ENCODE measurements at places on chromosomes 2 and 18.

GRCh38 chr2:26922405-26923188 is 47.8 kb upstream of the MAPRE3 start:
- no peak for DNase-seq

DNA sequence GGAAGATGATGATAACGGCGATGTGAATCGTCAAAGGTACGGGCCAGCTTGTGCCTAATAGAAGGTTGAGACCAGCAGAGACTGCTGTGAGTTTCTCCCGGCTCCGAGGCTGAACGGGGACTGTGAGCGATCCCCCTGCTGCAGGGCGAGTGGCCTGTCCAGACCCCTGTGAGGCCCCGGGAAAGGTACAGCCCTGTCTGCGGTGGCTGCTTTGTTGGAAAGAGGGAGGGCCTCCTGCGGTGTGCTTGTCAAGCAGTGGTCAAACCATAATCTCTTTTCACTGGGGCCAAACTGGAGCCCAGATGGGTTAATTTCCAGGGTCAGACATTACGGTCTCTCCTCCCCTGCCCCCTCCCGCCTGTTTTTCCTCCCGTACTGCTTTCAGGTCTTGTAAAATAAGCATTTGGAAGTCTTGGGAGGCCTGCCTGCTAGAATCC is 3.0 kb downstream of the FZD7 start:
- DNase-seq: no peak

GRCh38 chr2:179226961-179227259 is 37.7 kb downstream of the SESTD1 start:
- no peak for DNase-seq

- no peak for DNase-seq
Measured at GRCh38 chr2:101272045-101272784, 19.5 kb downstream of the CNOT11 start.

- DNase-seq: no peak
Measured at GRCh38 chr2:20578895-20579825, 71.7 kb downstream of the HS1BP3 start.

DNA sequence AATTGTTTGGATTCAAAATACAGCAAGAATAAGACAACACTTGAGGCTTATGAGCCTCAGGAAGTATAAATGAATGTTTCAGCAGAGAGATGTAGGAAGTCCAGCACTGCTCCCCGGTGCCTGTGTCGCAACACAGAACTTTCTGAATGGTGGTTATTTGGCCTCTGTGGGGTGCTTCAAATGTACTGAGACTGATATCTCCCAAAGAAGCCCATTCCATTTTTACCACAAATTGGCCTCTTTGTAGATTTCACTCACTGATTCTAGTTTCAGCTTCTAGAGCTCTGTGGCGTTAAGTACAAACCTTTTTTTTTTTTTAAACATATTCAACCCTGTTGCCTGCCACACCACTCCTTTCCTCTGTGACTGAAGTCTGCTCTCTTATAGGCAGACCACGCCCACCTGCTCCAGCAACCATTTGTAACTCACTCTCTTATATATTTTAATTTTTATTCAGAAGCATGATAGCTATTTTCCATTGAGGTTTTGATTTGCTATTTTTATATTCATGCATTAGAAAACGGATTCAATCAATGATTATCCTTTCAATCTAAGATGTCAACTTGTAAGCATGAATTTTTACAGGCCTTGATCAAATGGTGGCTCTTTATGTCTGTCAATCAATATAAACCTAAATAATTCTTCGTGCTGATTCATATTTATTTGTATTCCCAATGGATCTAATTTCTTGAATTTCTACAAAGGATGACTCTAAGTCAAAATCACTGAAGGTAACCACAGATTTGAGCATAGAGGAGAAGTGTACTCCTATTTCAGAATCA is 277.1 kb upstream of the CCDC68 start:
- DNase-seq: peak; percentile 21

- no peak for DNase-seq
Measured at GRCh38 chr18:58777471-58777870, 87.2 kb upstream of the ZNF532 start.

GRCh38 chr2:63589148-63589958 is 590 bp downstream of the MDH1 start:
- DNase-seq: no peak

GRCh38 chr2:58762176-58762781 is 521.2 kb upstream of the FANCL start:
- no peak for DNase-seq

GRCh38 chr18:69774831-69775230 is 172.8 kb downstream of the CD226 start:
- no peak for DNase-seq

DNA sequence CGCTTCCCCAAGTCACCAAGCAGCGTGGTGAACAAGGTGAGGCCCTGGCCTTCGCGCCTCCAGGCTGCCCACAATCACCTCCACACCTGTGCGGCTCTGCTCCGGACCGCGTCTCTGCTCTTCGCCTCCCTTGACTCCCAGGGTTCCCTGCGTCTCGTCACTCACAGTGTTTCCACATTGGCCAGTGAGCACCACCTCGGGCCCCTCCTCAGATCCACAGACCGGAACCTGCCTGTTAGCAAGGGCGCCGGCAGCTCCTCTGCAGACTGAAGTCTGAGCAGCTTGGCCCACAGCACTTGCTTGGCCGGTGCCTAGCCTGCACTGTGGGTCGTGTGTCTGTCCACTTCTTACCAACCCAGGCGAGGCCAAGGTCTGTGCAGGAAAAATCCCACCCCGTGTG is 155.3 kb upstream of the ALKAL2 start:
- DNase-seq: no peak

- DNase-seq: peak; percentile 11
Measured at GRCh38 chr2:240598311-240598911, 11.9 kb downstream of the CAPN10 start.

- no peak for DNase-seq
Measured at GRCh38 chr2:8137801-8138200, 544.1 kb upstream of the ID2 start.

DNA sequence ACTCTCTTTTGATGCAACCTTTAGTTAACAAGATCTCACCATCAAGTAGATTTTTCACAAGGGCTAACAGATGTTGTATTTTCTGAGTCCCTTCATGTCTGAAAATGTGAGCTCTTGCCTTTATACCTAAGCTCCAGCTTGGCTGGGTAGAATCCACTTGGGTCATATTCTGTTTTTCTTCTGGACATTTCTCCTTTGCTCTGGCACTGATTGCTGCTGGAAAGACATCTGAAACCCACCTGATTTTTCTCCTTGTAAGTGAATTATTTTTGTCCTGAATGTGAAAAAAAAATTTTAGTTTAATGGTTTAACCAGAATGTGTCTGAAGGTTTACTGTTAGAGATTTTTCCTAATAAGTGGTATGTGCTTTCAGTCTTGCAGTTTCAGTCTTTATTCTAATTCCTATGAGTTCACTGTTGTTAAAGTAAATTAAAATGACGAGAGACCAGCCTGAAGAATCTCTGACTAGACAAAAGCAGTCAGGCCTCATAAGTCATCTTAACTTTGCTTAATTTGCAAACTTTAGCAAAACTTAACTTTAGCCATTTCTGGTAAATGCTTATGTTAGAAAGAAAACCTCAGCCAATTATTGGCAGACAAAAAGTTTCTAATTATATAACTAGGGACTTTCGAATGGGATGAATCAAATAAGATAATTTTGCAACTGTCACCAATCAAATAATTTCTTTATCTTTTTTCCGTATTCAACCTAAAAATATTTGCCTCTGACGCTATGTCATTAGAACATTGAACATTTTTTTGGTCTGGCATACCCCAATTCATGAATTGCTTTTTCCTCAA is 70.8 kb downstream of the ACAA2 start:
- no peak for DNase-seq

DNA sequence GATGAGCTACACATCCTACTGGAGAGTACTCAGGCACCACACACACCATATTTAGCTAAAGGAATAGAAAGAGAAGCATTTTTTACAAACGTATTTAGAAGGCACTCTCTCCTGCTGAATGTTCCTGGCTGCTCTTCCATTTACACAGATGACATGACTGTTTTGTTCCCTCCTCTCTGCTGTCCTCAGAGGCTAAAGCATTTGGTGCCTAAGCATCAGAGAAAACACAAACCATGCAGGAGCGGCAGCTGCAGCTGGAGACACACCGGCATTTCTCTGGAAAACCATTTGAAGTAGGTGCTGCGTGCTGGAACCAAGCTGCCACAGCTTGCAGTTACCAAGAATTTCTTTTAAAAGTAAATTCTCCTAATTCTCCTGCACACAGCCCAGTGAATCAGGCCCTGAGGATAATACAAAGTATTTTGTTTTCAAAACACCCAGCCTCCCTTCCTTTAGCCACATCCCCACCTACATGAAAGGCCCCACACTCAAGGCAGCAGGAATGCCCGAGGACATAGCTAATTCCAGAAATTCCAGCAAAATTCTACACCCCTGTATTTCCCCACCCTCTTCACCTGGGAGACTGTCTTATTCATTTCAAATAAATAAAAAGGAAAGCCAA is 488.9 kb upstream of the SOX11 start:
- no peak for DNase-seq

GRCh38 chr2:38268691-38269327 is 108.3 kb downstream of the ATL2 start:
- no peak for DNase-seq

GRCh38 chr2:28558158-28558820 is 62.4 kb downstream of the PLB1 start:
- DNase-seq: no peak

DNA sequence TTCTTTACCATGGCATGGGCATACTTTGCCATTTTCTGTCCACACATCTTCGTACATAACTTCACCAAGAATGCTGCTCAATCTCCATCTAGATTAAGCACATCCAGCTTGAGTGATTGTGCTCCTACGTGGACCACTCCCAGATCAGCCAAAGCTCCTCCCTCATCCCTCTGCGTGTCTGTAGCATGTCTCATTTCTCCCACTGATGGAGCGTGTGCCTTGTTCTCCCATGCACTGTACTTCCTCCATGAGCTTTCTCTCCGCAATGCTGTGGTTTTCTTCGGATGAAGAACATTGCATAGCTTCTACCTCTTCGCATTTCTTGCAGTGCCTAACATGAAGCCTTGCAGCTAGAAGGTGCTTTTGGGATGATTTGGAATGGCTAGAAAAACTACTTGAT is 13.5 kb downstream of the CCL20 start:
- DNase-seq: no peak

GRCh38 chr2:176081837-176082524 is 1.8 kb downstream of the EVX2 start:
- no peak for DNase-seq

DNA sequence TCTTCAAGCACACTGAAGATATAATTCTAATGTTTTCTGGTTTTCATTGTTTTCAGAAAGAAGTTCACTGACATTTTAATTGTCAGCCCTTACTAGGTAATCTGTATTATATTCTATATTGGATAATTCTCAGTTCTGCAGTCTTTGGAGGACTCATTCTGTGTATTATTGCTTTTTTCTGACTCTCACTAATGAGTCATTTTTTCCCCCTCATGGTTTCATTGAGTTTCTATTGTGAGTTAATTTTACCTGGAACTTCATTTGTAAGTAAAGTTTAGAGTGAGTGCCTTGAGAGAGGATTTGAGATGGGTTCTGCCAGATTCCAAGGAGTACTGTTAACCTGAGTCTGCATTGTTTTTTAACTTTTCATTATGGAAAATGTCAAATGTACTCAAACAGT is 90.4 kb upstream of the LYPD1 start:
- no peak for DNase-seq

DNA sequence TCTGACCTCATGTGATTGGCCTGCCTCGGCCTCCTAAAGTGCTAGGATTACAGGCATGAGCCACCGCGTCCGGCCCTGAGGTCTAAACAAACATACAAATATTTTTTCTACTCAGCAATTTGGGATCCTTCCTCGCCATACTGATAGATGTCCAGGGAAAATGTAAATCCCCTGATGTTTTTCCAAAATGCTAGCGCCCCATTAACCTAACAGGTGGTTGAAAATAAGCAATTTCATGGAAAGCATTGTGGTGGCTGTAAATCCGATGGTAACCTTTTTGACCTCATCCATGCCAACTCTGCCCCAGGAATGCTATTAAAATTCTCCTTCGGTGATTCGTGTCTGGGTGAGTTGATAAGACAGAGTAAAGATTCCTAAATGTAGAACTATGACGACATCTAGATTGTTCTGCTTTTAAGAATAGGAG is 19.3 kb downstream of the GEMIN6 start:
- no peak for DNase-seq

DNA sequence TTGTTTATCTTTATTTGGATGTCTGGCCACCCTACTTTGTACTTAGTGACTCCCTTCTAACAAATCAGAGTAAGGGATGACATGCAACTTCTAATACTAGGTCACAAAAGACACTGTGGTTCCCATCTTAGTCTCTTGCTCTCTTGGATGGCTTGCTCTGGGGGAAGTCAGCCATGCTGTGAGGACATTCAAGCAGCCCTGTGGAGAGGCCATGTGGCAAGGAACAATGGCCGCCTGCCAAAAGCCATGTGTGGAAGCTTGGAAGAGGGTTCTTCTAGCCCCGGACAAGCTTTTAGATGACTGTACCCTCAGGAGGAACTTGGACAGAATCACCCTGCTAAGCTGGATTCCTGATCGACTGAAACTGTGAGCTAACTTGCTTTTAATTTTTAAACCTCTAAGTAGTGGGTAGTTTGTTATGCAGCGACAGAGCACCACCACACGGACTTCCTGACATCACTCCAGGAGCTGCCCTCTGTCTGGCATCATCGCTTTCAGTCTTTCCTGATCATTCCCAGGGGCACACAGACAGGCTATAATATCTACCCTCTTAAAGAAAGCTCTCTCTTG is 116.8 kb upstream of the ODC1 start:
- no peak for DNase-seq

DNA sequence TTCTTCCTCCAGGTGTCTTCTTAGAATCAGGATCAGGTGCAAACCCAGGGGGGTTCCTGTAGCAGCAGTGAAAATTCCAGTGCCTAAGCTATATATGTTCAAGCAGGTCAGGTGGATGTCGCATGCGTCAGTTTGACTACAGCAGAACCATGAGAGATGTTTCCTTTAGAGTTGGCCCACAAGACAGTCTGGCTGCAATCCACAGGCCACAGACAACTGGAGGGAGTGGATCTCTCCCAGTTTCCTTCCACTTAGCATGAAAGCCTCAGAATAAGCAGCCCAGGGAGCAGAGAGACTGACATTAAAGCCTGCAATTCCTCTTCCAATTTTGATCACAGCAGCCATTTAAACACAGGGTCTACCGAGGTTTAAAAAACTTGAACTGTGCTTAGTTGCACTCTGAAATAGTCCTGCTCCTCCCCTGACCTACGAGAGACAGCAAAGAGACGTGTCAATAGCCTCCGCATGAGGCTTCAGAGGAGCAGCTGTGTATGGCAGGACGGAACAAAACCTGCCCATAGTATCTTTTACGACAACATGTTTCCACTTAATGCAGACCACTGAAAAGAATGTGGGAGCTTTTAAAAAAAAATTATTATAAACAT is 988 bp upstream of the KCNE4 start:
- no peak for DNase-seq

DNA sequence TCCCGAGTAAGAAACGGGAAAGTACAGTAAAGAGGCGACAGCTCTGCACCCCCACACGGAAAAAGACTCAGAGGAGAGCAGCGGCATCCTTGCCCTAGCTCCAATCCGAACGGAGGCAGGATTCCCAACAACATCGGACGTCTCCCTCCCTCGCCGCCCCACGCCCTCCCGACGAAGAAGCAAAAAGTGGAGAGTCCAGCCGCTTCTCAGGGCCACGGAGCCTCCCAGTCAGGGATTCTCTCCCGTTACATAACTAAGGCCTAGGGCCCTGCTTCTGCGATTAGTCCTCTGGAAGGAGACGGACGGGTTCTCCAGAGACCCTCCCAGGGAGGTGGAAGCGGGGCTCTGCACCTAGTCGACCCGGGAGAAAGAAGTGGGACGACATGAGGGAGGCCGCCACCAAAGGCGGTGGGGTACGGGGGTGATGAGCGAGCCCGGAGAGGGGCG is 587 bp downstream of the SUMO1 start:
- DNase-seq: no peak

GRCh38 chr2:148721520-148721931 is 77.0 kb downstream of the EPC2 start:
- DNase-seq: no peak

Measured in T-helper 1 cell (primary cell).